H54 (cell line): ENCODE measurements at places on chromosomes 2 and 18.

GRCh38 chr2:156332284-156332533 lies 312 bp downstream of the NR4A2 start:
- no peak for DNase-seq

GRCh38 chr2:178075006-178075326 lies 2.4 kb upstream of the PDE11A start:
- DNase-seq: no peak

- DNase-seq: no peak
These were observed 10.4 kb upstream of the SFTPB start for GRCh38 chr2:85678377-85678776.

- no peak for DNase-seq
These were observed 30.4 kb downstream of the FARP2 start for GRCh38 chr2:241386519-241386918.

- DNase-seq: no peak
These were observed 26.8 kb upstream of the MYO1B start for GRCh38 chr2:191218292-191218898.

GRCh38 chr2:201661366-201661765 lies 18.1 kb upstream of the TMEM237 start:
- no peak for DNase-seq

- no peak for DNase-seq
These were observed 81.4 kb downstream of the MYCN start for GRCh38 chr2:16021611-16022363.

DNA sequence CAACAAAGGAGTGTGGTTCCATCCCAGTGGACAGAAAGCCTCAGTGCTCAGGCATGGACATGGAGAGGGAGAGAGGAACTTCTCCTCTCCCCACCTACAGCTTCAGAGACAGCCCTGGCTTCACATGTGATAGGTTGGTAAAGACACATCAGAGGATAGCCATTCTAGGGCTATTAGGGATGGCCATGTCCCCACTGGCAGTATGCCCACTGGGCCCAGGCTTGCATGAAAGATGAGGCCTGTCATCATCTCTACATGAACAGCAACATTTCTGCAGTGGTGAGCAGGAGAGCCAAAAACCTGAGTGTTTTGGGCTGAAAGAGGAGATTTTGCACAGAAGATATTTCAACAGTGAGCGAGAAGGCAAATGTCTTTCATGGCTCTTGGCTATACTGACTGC lies 517.2 kb downstream of the NR4A2 start:
- DNase-seq: no peak
